ENCODE measurements at places on chromosomes 2 and 18.

DNA sequence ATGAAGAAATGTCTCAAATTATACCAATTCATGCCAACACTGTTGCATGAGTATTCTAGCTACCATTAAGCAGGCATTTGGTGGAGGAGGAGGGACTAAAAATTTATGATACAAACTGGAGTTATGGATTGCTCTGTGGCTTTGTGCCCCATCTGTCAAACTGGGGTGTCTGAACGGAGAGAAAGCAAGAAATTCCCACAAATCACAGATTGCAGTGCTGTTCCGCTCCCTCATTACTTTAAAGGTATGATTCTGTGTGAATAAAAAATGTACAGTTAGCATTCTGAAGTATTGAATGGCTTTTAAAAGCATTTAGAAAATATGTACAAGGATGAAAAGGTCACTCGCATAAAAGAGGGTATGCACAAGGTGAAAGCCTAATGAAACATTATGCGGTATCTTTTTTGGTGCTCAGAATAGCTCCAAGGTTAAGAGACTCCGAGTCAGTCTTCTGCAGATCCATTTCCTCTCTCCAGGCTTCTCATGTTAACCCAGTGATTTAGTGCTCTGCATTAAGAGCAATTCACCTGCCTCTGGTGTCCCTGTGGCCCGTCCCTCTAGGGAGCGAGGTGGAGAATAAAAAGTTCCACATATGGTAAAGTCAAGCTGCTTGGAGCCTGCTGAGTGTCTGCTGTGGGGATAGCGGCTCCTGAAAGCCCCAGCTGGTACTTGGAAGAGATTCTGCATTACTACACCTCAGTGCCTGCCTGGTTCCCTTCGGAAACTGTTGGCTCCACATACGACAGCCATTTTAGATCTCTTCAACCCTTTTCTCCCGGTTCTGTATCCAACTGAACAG is 184.2 kb downstream of the ZNF521 start:
- DNase-seq = no peak

DNA sequence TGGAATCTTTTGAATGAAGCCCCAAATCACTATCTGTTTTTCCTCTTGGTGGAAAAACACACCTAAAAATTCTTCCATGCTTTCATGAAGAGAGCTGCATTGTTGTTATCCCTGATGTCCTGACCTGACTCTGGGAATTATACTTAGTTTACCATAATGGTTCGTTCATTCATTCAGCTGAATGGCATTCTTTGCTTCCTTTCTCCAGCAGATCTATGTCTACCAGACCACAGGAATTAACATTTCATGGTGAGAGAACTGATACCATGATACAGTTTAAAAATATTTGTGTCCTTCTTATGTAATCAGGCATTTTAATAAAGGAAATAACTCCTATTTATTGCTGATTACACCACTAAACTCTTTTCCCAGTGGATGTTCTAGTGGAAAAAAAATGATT is 11.1 kb upstream of the SLC4A10 start:
- DNase-seq = no peak

DNA sequence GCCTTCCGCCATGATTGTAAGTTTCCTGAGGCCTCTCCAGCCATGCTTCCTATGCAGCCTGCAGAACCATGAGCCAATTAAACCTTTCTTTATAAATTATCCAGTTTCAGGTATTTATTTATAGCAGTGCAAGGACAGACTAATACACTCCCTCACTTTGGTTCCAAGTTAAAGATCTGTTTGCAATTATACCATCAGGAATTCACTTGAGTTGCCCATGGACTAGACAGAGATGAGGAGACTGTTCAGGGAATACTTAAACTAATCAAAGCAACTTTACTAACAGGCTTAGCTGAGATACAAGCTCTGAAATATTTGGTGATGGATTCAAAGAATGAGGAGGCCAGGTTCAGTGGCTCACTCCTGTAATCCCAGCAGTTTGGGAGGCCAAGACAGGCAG is 190.0 kb downstream of the MTCL1 start:
- DNase-seq = no peak

DNA sequence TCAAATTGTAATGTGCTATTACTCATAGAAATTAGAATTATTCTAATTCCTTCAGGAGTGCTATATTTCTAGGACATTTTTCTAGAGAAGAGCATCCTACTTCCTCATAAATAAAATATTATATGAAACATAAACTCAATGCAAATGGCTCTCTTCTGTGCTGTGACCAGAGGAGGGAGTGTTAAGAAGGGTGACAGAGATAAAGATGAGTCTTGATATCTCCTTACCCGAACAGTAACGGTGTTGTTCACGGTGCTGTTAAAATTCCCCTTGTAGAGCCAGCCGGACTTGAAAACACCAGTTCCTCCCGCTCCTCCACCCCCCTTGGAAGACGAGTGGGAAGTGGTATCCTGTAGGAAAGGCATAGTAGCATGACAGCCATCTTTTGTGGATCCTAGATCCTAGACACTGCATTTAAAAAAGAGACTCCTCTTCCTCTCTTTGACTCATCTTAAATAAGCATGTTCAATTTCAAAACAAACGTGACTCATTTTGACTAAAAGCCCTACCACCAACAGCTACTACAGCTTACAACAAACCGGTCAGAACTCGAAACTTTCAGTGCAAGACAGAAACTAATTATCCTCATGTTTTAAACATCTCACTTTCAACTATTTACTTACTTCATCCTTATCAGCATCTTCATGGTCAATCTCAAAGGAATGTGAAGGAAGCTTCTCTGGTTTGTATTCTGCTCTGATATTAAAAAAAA is 156.3 kb downstream of the DOCK10 start:
- no peak for DNase-seq

- DNase-seq = no peak
Observed at GRCh38 chr2:191025135-191025534, 11.2 kb upstream of the STAT1 start.
